ENCODE measurements at places on chromosomes 2 and 18. TPM values are rescaled to one million over a fixed set of nuclear protein-coding genes. Genes with fewer than 3 reads are reported as not detected.

DNA sequence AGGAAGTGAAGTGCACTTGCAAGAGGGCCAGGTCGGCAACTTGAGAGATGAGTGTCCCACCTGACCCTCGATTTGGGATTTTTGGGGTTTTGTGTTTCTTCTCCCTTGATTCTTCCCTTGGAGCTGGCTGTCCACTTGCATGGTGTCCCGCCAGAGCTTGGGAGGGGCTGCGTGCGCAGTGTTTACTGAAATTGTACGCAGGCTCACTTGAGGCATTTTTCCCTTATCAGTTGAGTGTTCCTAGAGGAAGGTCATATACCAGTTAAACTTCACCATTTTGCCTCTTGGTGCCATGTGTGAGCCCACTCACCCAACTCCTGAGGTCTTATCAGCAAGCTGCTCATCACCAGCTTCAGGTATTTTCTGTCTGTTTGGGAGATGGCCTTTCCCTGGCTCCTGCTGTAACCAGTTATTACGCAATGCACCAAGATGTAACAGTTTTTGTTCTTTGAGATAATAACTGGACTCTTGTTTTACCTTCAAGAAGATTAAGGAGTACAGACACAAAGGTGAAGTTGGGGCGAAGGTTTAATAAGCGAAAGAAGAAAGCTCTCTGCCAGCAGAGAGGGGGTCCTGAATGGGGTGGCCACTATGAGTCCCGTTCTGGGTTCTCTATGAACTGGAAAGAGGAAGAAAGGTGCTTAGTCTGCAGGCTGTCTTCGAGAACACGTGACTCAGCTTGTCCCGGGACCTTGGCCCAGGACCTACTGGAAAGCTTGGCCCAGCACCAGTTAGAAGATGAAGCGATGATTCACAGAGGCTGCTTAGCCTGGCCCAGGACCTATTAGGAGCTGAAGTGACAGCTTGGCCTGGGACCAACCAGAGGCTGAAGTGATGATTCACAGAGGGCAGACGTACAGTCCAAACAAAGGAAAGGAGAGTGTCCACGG is 21.5 kb upstream of the TXNL4A start:
- DNase-seq = no peak

GRCh38 chr2:230155359-230155758 is 64.4 kb downstream of the SP110 start:
- DNase-seq = no peak

DNA sequence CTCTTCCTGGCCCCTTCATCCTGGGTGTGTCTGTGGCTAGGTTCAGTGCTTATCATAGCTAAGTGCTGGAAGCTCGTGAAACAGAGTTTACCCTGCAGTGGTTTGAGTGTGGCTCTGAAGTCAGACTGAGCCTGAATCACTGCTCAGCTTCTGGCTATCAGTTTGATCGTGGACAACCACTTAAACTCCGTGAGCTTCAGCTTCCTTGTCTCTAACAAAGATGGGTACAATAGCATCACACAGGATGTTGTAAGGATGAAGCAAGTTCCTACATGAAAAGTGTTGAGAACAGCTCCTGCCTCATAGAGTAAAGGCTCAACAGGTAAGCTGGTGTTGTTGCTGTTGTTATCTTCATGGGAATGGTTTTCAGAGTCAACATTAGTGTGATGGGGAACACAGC is 210.3 kb downstream of the CLIP4 start:
- no peak for DNase-seq

- no peak for DNase-seq
Measured at GRCh38 chr2:180516232-180516631, 464.2 kb upstream of the UBE2E3 start.

DNA sequence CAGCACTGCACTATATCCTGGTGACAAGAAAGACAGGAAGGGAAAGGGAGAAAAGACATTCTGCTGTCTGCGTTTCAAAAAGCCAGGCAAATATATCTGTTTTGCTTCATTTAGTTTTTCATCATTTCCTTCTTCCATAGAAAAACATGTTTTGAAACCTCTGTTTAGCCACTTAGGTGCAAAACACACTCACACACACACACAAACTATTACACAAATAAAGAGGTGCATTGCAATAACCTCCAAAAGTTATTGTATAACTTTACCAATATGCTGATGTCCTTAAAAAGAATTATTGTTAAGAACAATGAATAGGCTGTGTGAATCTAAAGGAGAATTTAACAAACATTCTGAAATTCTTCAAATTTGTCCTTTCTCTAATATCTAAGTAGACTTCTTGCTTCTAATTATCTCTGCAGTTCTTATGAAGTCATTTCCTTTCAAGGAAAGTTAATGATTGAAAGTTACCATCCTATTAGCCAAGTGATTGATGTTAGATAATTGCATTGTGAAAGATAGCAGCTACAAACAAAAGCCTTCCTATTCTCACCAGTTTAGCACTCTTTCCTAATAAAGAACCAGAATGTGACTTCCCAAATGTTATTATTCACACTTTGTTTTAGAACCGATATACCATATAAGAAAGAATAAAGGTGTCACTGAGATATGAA is 516.7 kb downstream of the KCNJ3 start:
- DNase-seq = no peak

GRCh38 chr18:11760498-11761167 is 71.6 kb downstream of the GNAL start:
- DNase-seq = no peak

DNA sequence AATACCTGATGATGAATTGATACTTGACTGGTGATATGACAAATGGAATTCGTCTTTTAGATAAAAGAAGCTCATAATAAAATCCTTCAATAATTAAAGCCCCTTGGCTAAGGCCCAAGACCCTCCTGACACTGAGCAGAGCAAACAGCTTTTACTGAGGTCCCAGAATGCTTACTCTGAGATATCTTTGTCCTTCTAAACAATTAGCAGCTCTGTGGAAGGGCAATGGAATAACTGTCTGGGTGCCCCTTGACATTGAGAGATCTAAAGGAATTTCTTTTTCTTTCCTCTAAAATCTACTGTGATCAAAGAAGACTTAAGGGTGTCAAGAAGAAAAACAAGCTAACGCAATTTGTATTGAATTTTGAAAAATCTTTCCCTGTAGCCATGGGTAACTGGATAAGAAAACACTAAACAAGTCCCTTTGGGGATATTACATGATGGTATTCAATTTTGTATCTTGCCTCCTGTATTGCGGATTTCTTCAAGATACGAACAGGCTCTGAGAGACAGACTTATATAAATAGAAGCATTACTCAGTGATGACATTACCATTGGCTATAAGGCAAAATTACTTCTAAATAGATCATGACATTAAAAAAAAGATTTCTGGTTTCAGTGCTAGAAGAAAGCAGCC is 128.8 kb downstream of the MREG start:
- no peak for DNase-seq

- DNase-seq = no peak
Measured at GRCh38 chr2:40625849-40626248, 174.0 kb upstream of the SLC8A1 start.

DNA sequence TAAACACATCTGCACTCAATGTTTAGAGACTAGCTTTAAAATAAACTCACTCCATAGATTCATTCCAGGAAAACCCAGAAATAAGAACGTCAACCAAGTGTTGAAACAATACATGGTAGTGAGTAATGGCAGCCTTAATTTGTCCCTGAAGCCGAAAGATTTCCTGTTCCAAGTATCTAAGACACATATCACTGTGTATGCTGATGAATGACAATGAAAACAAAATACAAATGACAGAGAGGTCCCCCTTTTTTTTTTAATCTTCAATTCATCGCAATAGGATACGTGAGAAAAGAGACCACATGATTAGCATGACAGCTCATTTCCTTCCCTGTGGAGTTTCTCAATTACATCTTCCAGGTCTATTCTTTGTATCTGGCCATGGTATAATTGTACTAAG is 160.5 kb upstream of the STK17B start:
- no peak for DNase-seq

DNA sequence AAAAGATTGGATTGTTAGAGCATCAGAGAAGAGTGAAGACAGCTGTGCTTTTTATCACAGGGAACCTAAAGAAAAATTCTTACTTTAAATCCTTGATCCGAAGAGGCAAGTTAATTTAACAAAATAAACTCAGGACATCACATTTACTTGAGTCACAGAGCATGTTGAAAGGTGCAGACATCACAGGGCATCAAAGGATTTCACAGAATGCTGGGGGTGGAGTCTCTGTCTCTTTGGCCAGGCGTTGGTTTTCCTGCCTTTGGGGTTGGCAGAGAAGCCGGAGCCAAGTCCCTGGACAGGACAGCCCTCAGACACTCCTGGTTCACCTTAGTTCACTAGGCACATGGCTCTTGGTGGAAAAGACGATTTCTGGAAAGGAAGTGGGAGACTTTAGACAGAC is 56.3 kb downstream of the SH3RF3 start:
- DNase-seq = no peak

DNA sequence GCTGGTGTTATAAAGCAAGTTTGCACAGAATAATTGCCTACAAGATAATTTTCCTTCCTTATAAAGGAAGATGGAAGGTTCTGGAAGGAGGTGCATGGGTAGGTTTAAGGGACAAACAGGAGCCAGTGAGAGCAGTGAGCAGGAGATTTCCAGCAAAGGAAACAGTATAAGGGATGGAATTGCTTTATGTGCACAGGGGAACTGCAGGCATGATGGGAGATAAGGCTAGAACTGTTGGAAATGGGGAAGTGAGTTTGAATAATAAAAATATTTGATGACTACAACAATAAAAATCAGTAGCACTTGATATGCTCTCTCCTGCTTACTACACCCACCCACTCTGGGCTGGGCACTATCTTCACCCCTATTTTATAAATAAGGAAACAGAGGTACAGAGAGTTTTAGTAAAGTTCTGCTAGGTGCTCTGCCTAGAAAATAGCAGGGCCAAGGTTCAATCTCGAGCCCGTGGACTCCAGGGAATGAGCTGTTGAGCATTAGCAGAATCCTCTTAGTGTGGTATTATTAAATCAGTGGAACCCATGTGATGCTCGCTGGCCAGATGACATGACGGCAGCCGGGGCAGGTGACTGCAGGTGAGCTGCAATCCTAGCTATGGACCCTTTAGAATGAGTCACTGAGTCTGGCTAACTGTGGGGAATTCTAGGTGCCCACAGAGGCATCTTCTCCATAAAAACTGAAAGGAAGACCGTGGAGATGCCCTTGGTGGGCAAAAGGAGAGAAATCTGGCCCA is 302.5 kb downstream of the PIEZO2 start:
- DNase-seq = no peak

GRCh38 chr2:25190536-25190935 is 22.2 kb upstream of the POMC start:
- no peak for DNase-seq

GRCh38 chr2:16318474-16319195 is 347.0 kb downstream of the CYRIA start:
- no peak for DNase-seq

GRCh38 chr18:32878436-32878835 is 105.6 kb upstream of the KLHL14 start:
- no peak for DNase-seq

GRCh38 chr18:46764586-46764985 is 7.7 kb upstream of the ST8SIA5 start:
- DNase-seq = no peak

- DNase-seq = no peak
Measured at GRCh38 chr2:226623587-226624368, 175.8 kb downstream of the IRS1 start.

DNA sequence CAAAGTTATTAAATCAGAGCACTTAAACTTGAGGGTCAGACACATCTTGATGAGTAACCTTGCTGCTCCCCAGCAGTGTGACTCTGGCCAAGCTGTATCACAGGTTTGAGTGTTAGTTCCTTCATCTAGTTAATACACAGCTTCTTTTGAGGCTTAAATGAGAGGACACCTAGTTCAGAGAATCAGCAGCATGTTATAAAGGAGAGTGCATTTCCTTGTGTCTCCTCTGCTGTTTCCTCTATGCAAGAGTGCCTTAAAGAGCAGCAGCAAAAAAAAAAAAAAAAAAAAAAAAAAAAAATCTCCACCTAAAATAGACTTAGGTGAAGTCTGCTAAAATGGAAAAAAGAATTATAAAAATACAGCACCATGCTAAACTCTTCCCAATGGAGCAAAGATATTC is 261.9 kb downstream of the TCF4 start:
- no peak for DNase-seq

DNA sequence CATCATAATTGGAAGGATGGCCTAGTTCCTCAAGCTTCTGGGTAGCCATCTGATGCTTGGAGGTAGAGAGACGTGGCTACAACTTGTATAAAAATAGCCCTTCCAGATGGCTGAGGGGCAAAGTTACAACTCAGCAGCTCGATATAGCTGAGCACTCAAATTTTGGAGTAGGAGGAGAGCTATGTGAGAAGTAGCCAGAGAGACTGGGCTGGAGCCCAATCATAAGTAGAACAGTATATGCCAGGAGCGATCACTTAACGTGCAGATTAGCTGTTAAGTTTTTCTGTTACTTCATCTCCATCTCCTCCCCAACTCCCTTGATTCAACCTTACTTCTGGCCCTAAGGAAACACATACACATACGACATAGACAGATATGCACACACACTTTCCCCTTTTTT is 28.8 kb downstream of the CNRIP1 start:
- DNase-seq = no peak

- DNase-seq = no peak
Measured at GRCh38 chr2:223834431-223834830, 3.0 kb downstream of the AP1S3 start.

ZNF2 gene
- total RNA-seq = 2.9 TPM

All from omental fat pad (tissue), 4 donors.